Prostate gland (tissue), 2 donors: ENCODE measurements at places on chromosomes 13 and 19.

DNA sequence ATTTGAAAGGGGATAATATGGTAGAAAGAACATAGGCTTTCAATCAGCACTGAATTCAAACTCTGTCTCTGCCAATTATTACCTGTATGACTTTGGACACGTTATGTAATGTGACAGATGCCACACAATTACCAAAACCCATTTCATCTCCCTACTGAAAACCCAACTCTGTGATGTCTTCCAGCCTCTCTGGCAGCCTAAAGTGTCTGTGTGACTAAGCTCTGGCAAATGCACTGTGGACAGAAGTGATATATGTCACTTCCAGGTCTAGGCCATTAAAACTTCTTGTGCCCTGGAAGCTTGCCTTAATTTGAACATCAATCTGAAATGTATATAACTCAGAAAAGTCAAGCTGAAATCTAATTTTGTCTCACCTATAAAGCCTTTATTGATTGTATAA is 552.0 kb downstream of the RFC3 start:
- H3K36me3 ChIP-seq, result no peaks in the 10 kb centered on the region
- no peak overlapping the region for H3K4me3 ChIP-seq
- no peaks in the 10 kb centered on the region for H3K4me1 ChIP-seq
- DNase-seq, result no peak
- H3K27me3 ChIP-seq, result no peaks in the 10 kb centered on the region

DNA sequence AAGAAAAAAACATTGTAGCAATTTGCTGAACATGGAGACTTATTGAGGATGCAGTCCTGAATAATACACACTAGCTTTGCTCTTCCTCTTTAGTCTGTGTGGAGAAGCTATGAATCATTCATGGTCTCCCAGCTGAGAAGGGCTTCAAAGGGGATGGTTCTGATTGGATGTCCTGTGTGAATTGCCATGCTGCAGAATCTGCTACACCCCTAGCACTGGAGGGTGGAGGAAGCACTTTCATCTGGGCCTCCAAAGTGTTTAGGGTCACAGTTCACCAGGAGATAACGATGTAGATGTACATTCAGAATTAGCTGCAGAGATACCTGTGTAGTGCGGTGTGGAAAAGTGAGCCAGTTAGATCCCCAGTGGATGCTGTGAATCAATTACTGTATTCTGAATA is 321.1 kb upstream of the EDNRB start:
- no peaks in the 10 kb centered on the region for H3K27me3 ChIP-seq
- H3K4me3 ChIP-seq, result no peak overlapping the region
- H3K27ac ChIP-seq, result no peak overlapping the region

- H3K4me3 ChIP-seq, result no peak overlapping the region
- no peaks in the 10 kb centered on the region for H3K4me1 ChIP-seq
- no peak overlapping the region for H3K27ac ChIP-seq
- no peaks in the 10 kb centered on the region for H3K36me3 ChIP-seq
- H3K27me3 ChIP-seq, result no peaks in the 10 kb centered on the region
Measured at GRCh38 chr19:46830864-46831263, 19.8 kb downstream of the AP2S1 start.

DNA sequence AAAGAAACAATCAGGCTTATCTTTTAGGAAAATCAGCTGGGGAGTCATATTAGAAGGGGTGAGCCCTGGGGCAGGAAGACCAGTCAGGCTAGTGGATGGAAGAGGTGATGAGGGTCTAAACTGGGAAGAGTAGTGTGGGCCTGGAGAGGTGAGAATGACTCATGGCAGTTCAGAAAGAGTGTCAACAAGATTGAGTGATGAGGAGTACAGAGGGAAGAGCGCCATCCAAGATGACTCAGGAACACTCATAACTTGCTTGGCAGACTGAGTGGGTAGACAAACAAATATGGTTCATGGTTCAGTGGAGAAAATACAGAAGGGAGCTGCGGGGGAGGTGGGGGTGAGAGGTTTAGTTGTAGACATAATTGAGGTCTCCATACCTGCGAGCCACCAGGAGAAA is 17.3 kb upstream of the CLDN10 start:
- H3K36me3 ChIP-seq, result no peaks in the 10 kb centered on the region
- H3K27ac ChIP-seq, result no peak overlapping the region
- H3K27me3 ChIP-seq, result no peaks in the 10 kb centered on the region
- H3K4me3 ChIP-seq, result no peak overlapping the region
- H3K4me1 ChIP-seq, result no peaks in the 10 kb centered on the region
- no peak for DNase-seq

DNA sequence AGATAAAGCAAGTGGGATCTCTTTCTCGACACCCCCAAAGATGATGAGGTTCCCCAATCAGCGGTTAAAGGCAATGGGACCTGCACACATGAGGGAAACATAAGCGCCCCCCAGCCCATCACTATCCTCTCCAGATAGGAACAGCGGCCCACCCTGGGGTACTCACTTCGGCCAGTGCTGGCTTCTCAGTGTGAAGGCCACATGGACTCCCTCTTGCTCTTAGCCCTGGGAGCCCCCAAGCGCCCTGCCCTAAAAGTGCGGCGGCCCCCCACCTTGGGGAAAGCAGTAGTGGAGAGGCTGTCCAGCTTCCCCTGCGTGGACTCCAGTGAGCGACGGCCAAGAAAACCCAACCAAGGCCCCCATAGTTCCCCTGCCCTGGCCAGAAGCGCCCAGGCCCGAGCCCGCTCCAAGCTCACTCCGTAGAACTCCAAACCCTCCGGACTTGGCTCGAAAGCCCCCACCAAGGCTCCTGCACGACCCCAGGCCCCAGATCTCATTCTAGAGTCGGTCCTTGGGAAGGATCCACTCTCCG is 1.0 kb downstream of the CACNA1A start:
- H3K4me1 ChIP-seq, result no peaks in the 10 kb centered on the region
- no peak overlapping the region for H3K27ac ChIP-seq
- H3K36me3 ChIP-seq, result no peaks in the 10 kb centered on the region

DNA sequence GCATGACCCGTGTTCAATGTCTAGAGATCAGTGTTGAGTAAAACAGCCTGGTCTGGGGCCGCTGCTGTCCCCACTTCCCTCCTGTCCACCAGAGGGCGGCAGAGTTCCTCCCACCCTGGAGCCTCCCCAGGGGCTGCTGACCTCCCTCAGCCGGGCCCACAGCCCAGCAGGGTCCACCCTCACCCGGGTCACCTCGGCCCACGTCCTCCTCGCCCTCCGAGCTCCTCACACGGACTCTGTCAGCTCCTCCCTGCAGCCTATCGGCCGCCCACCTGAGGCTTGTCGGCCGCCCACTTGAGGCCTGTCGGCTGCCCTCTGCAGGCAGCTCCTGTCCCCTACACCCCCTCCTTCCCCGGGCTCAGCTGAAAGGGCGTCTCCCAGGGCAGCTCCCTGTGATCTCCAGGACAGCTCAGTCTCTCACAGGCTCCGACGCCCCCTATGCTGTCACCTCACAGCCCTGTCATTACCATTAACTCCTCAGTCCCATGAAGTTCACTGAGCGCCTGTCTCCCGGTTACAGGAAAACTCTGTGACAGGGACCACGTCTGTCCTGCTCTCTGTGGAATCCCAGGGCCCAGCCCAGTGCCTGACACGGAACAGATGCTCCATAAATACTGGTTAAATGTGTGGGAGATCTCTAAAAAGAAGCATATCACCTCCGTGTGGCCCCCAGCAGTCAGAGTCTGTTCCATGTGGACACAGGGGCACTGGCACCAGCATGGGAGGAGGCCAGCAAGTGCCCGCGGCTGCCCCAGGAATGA is 1.5 kb upstream of the CEACAM5 start:
- H3K4me1 ChIP-seq, result no peaks in the 10 kb centered on the region
- H3K27ac ChIP-seq, result no peak overlapping the region

DNA sequence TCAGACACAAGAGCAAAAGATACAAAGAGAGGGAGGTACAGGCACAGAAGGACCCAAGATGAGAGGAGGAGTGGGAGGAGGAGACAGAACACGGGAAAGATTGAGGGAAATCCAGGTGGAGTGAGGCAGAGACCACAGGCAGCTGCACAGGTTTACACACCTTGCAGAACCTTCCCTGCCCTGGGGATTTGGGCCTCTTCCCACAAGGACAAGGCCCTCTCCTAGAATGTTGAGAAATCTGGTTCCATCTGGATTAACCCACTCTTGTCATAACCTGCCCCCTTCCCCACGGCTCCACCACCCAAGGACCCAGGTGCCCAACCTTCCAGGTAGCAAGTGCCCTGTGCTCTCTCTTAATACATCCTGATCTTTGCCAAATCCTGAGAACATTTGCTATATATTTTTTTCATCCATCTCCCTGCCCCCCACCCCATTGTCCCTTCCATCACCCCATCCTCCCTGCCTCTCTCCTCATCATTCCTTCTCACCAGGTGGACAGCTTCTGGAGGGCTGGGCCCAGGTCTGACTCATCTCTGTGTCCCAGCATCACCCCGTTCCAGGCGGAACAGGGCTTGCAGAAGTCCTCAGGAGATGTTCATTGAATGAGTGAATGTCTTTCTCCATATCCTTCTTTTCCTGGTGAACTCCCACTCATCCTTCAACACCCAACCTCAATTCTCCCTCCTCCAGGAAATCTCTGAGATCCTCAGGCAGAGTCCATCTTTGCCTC is 8.8 kb upstream of the KLK8 start:
- no peaks in the 10 kb centered on the region for H3K36me3 ChIP-seq
- no peaks in the 10 kb centered on the region for H3K4me1 ChIP-seq
- H3K4me3 ChIP-seq, result no peak overlapping the region
- peaks cover 5% of the 10 kb centered on the region for H3K27me3 ChIP-seq

GRCh38 chr19:30083701-30084156 is 141.7 kb downstream of the URI1 start:
- no peaks in the 10 kb centered on the region for H3K4me1 ChIP-seq
- no peak for DNase-seq
- H3K27ac ChIP-seq, result no peak overlapping the region

GRCh38 chr13:42038661-42039456 is 9.6 kb upstream of the DGKH start:
- no peak overlapping the region for H3K4me3 ChIP-seq
- no peaks in the 10 kb centered on the region for H3K27me3 ChIP-seq
- DNase-seq, result no peak
- H3K36me3 ChIP-seq, result no peaks in the 10 kb centered on the region

- no peak overlapping the region for H3K27ac ChIP-seq
- H3K36me3 ChIP-seq, result no peaks in the 10 kb centered on the region
- H3K27me3 ChIP-seq, result no peaks in the 10 kb centered on the region
- DNase-seq, result no peak
- H3K4me3 ChIP-seq, result no peak overlapping the region
- no peaks in the 10 kb centered on the region for H3K4me1 ChIP-seq
Measured at GRCh38 chr13:37198629-37199028, 93.2 kb upstream of the CSNK1A1L start.

- H3K4me3 ChIP-seq, result no peak overlapping the region
- H3K36me3 ChIP-seq, result no peaks in the 10 kb centered on the region
- DNase-seq, result no peak
Measured at GRCh38 chr19:46299695-46300094, 2.9 kb downstream of the HIF3A start.

DNA sequence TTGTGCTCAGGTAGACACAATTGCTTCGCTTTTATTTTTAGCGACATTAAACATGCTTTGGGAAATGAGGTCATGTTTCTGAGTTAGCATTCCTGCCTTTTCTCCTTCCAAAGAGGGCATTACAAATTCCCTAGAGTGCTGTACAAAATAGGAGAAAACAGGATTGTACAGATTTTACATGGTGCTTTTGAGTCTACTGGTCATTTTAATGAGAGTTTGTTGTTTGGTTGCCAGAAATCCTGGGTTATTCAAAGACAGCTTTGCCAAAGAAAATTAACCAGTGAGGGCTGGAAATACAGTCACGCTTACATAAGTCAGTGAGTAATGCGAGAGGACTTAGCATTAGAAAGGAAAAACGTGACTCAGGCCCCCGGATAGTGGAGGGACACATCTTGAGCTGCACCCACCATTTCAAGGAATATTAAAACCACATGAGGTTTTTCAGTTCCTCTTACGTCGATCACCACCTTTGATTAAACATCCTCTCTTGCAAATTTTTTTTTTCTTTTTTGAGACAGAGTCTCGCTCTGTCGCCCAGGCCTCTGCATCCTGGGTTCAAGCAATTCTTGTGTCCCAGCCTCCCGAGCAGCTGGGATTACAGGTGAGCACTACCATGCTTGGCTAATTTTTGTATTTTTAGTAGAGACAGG is 55.4 kb downstream of the SACS start:
- H3K27me3 ChIP-seq, result no peaks in the 10 kb centered on the region
- no peaks in the 10 kb centered on the region for H3K36me3 ChIP-seq
- H3K4me3 ChIP-seq, result no peak overlapping the region
- DNase-seq, result no peak
- peak overlapping the region; percentile 20 for H3K27ac ChIP-seq

- no peaks in the 10 kb centered on the region for H3K27me3 ChIP-seq
- H3K27ac ChIP-seq, result peak overlapping the region; percentile 81
- peaks cover 7% of the 10 kb centered on the region for H3K4me1 ChIP-seq
- no peak overlapping the region for H3K4me3 ChIP-seq
- H3K36me3 ChIP-seq, result no peaks in the 10 kb centered on the region
- DNase-seq, result no peak
Measured at GRCh38 chr13:114067381-114067885, 65.0 kb downstream of the RASA3 start.

GRCh38 chr19:40341601-40342482 is 6.4 kb downstream of the C19orf47 start:
- no peaks in the 10 kb centered on the region for H3K4me1 ChIP-seq
- no peak overlapping the region for H3K4me3 ChIP-seq
- peak; percentile 83 for DNase-seq
- peak overlapping the region; percentile 75 for H3K27ac ChIP-seq
- no peaks in the 10 kb centered on the region for H3K27me3 ChIP-seq

DNA sequence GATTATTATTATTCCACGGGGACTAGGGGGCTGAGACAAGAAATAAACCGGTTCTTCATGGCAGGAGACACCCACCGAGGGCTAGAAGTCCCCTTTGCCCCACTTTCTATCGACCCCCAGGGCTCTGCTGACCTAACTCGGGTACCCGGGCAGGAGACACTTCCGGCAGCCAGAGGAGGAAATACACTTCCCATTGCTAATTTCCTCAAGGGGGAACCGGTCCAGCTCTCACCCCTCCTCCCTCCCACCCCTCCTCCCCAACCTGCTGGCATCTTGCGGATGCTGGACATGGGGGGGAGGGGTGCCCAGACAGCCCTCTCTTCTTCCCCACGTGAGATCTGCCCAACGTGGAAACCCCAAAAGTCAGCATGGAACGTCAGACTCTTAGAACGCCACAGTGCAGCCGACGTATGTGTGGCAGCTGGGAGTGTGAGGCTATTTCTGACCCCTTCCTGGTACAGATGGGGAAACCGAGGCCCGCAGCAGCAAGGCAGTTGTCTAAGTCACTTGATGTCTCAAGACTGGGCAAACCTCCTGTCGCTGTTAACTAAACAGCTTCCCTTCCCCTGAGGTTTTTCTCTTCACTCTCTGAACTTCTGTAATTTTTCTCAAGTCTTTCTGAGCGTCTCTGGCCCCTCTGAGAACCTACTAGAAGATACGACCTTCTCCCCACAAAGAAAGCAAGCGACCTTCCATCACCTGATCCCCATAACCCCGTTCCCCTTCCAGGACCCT is 3.6 kb downstream of the GPR4 start:
- no peak overlapping the region for H3K4me3 ChIP-seq
- H3K27me3 ChIP-seq, result peaks cover 15% of the 10 kb centered on the region
- H3K27ac ChIP-seq, result no peak overlapping the region
- no peak for DNase-seq

DNA sequence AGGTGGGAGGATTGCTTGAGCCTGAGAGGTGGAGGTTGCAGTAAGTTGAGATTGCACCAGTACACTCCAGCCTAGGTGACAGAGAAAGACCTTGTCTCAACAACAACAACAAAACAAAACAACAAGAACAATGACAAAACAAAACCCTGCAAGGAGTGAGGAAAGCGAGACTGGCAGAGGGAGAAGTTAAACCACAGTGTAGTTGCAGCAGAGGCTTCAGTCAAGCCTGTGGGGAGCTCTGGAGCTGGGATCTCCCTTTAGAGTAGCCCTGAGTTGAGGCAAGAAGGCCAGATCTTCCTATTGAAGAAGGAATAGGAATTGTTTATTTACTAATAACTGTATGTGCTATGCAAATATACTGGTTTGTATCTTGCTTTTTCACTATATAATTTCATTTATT is 25.3 kb upstream of the RNASEH2B start:
- H3K36me3 ChIP-seq, result no peaks in the 10 kb centered on the region
- no peaks in the 10 kb centered on the region for H3K27me3 ChIP-seq
- no peak overlapping the region for H3K27ac ChIP-seq
- DNase-seq, result no peak
- H3K4me1 ChIP-seq, result no peaks in the 10 kb centered on the region
